GM20000 (cell line): ENCODE measurements at places on chromosomes 7 and 10.

- no peak for DNase-seq
These were observed 96.2 kb downstream of the ADD3 start for GRCh38 chr10:110103921-110104461.

DNA sequence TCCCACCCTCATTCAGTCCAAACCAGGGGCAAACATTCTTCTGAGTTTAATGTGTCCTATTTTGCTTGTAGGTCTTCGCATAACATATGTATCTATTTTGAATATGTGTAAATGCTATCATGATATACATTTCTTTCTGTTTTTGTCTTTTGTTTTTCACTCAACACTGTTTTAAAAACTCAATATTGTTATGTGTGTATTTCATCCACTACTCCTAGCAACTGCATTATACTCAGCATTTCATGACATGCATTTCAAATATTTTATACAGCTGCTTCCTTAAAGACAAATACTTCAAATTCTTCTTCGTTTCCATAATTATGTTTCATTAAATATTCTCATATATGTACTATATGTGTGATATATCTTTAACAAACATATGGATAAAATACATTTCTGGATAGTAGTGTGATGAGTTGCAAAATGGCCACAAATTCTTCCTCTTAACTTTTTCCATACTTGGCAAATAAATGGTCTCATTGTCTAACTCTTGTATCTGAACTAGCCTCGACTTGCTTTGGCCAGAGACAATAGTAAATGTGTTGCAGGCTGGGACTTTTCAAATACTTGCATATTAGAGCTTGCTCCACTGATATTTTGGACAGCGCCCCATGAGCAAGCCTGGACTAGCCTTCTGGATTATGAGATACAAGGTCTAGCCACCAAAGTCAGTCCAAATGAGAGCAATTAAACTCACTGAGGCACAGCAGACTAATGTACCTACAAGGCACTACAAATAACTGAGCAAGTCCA, 539.7 kb upstream of the KCND2 start:
- no peak for DNase-seq

DNA sequence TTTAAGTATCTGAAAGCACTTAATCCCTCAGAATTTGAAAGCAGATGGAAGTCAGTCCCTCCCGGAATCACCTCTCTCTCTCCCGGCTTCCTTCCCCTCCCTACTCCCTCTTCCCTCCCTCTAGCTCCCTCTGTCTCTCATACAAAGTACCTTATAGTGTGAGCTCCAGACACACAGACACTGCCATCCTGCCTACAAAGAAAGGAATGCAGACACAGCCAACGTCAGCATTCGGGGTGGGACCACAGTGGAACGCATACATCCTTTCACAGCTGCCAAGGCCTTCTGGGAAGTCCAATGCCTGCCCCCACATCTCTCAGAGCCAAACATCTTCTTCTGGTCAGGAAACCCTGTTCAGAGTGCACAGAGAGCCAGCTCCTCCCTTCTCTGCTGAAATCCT, 9.3 kb downstream of the NOD1 start:
- DNase-seq = no peak

DNA sequence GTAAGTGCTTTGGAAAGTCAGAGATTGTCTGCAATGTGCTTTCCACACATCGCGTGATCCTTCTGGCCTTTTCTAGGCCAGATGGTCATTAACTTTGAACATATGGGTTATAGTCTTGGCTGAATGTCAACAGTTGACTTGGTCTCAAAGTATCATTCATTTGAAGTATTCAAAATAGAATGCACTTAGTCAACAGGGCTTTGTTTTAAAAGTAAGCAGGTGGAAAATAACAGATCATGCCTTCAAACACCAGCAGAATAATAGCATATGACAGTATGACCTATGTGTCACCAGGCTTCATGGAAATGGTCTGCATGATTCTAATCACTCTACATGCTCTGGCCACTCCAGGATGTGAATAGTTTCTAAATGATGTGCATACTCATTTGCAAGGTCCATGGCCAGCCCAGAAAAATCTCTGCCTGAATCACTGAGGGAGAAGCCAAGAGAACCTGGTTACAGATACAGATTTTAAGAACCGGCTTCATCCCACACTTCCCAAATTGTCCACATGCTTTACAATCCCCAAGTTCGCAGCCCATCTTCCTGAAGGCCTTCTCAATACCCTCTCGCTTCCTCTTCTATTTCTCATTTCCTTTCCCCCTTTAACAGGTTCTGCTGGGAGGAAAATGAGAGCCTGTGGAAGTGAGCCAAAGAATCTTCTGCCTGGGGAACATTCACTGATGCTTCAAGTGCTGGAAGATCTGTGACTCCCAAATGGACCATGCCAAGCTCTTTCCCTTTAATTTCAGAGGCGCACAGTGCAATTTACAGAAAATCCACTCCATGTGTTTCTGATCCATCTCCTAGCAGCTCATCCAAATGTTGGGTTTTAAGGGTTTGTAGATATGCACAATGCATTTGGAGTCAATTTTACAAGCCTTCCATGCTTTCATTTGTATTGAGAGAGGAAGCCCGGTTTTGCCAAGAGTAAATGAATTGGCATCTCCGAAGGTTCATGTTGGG, 122.8 kb upstream of the GDF10 start:
- no peak for DNase-seq

- DNase-seq = no peak
These were observed 43.1 kb upstream of the SEMA3A start for GRCh38 chr7:84237533-84238173.

DNA sequence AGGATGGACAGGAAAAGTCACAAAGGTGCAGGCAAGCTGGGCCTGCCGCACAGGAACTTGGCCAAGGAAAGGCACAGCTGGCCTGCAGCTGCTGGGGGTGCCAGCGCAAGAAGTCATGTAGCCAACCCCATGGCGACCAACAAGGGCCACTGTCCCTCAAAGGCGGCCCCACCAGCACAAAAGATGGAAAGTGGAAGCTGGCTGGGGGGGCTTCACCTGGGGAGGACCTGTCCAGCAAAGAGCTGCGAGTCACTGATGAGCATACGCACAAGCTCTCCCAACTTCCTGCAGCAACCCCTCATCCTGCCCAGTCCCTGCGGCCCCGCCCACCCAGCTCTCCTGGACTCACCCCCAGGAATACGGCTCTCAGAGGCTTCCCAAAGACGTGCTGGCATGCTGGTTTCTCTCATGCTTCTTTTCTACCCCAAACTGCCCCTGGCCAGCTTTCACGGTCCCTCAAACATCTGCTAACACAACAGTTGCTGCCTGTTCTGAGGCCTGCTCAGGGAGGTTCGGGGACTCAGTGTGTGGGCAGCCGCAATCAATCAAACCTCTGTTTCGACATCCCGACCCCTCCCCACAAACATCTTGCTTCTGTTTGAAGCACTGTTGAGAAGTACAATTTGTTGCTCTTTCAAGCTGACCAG, 67.6 kb downstream of the FAM53B start:
- no peak for DNase-seq

DNA sequence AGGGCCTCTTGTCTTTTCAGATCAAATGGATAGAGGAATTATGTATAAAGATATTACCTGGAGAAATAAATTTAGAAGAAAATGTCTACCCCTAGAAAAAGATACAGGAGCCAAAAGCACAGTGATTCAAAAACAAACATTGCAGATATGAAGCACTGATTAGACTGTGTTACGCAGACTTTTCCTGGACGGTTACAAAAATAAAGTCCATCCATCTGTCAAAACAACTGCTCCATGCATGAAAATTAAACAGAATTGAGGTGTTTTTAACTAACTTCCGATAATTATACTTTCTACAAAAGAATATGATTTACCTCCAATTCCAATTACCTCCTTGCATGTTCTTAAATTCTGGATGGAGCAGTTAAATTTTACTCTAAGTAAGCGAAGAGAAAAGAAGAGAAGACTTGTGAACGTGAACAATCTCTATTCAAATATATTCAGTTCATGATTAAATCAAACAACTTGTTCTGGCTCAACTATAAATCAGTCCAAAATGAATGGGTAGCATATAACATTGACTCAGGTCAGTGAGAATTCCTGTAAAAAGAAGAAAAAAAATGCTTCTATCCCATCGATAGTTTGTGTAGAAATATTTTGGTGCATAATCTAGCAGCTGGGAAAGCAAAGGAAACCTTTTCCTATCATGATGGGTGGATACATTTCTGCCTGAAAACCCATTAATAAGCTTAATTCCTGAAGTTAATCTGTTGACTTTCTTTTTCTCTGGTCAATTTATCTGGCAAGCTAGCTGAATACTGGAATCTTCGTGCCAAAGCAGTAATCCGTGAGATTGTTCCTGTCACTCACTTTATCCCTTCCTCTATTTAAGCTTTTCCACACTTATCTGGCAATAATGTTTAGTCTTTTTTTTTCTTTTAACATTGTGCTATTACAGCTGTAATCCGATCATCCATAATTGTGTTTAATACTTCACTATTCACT, 80.4 kb downstream of the SEMA3A start:
- DNase-seq = no peak

DNA sequence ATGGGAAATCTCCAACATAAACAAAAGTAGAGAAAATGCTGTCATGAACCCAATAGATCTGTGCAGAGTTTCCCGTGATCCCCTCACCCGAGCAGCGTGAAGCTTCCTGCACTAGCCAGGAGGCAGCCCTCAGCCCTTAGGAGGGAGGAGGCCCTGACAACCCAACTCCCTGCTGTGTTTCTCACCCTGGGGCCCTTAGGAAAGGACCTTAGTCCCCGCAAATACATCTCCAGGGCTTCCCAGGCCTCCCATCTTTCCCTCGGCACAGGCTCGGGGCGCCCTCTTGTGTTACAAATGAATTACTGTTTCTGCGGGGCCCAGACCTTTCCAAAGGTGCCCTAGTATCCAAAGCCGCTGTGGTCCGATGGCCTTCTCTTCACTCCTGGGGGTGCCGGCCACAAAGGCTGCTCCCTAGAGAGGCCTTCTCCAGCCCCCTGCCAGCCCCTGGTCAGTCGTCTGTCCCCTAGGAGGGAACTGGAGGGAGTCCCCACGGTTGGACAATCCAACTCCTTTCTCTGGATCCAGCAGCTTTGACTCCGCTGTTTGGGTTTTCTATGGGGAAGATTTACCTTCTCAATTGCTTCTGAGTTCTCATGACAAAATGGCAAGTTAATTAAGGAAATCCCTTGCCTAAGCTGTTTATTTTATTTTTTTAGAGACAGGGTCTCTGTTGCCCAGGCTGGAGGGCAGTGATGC, 49.9 kb upstream of the SH2B2 start:
- DNase-seq = peak; percentile 89

DNA sequence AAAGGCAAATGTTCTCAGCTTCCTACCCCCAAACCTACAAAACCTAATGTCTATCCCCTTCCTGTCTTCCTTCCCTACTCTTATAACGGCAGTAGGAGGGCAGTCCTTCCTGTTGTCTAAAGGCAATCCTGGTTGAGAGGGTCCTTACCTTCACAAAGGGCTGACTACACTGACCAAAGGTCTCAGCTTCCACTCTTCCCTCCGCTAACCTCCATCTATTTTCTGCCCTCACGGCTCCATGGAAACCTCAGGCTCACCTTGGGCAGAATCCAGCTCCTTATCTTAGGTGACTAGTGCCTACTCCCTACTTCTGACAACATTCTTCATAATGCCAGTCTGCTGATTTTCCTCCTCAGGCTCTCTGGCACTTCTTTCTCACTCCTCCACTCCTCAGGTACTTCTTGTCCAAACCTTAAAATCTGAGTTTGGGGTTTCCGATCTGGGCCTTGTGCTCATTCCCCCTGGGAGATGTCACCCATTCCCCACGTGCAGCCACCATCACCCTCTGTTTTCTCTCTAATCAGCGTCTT, 542 bp downstream of the FBXL13 start:
- peak; percentile 17 for DNase-seq

- no peak for DNase-seq
These were observed 113.4 kb downstream of the VPS41 start for GRCh38 chr7:38795593-38795992.

GRCh38 chr10:61971003-61971325, 69.5 kb downstream of the ARID5B start:
- no peak for DNase-seq

GRCh38 chr10:89207181-89207800, at the start of gene CH25H:
Gene CH25H (minus strand): TSS chr10:89207317. CDS start chr10:89207292, 25 bp downstream.
- peak; percentile 32 for DNase-seq

- no peak for DNase-seq
These were observed 28.2 kb downstream of the LYZL1 start for GRCh38 chr10:29317027-29317420.

GRCh38 chr7:141262101-141263090, 188.5 kb downstream of the TMEM178B start:
- no peak for DNase-seq
